ENCODE measurements at places on chromosomes 13 and 19.

DNA sequence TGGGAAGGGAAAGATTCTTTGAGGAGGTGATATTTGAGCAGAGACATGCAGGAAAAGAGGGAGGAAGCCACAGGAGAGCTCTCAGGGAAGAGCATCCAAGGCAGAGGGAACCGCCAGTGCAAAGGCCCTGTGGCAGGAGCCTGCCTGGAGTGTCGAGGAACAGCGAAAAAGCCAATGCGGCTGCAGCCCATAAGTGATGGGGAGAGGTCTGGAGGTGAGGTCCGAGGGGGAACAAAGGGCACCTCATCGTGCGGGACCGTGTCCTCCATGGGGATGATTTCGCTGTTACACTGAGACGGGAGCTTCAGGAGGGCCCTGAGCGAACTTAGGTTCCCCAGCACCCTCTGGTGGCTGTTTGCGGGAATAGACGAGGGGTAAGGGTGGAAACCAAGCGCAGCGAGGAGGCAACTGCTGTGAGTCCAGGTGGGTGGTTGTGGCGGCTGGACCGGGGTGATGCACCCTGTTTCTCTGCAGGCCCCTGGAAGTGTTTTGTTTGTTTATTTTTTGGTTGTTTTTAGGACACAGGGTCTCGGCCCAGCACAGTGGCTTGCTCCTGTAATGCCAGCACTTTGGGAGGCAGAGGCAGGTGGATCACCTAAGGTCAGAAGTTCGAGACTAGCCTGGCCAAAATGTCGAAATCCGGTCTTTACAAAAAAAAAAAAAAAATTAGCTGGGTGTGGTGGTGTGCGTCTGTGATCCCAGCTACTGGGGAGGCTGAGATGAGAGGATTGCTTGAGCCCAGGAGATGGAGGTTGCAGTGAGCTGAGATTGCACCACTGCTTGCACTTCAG, 5.9 kb upstream of the EHD2 start:
- DNase-seq = peak; percentile 51

DNA sequence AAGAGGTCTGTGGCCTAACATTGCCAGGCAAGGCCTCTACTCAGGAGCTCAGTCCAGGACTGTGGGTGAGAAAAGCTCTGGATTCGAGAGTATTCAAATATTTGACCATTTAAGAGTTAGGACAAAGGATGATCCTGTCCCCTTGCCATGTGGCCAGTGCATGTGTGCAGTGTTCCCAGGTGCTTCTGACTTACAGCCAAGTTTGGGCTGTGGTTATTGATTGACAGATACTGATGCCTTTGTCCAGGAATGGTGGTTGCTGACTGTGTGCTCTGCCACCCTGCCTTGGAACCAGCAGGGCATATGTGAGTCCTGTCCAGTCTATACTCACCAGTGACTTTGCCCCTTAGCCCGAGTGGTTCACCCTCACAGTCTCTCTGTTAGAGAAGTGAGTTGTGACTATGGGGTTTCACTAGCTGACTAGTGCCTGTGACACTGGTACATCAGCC, 51.9 kb downstream of the GARRE1 start:
- no peak for DNase-seq

DNA sequence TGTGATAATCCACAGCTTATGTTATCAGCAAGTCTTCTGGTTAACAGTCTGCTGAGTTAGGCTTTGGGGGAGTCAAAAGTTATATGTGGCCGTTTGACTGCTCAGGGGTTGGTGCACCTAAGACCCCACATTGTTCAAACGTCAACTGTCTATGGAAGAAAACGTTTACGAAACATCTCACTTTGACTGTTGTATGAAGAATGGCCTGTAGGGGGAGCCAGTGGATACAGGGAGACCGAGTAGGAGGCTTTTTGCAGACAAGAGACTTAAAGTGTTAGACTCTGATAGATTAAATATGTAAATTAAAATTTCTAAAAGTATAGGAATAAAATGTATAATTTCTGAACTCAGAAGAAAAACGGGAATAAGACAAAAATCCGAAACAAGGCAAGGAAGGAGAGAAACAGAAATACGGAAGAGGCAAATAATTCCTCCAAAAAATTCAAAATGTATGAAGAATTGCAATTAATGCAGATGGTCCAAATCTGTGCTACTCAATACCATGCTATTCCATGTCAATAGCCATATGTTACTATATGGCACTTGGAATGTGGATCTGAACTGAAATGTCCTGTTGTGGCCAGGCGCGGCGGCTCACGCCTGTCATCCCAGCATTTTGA, 37.8 kb downstream of the TNFSF14 start:
- peak; percentile 51 for DNase-seq

GRCh38 chr19:50772476-50772875, 2.2 kb downstream of the GPR32 start:
- DNase-seq = no peak

DNA sequence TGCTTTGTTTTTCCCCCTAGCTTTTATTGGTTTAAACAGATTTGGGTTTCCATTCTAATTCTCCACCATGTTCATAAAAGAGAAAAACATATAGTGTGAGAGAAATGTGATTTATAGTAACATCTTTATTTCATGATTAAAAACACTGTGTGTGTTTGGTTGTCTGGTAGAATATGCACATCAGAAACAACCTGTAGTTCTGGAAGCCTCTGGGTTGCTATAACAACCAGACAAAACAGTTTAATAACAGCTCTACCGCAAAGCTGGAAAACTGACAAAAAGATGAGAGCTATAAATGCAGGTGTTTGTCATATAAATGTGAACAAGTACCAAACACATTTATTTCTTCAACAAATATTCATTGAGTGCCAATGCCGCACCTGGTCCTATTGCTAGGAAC, 9.8 kb downstream of the KBTBD6 start:
- no peak for DNase-seq

DNA sequence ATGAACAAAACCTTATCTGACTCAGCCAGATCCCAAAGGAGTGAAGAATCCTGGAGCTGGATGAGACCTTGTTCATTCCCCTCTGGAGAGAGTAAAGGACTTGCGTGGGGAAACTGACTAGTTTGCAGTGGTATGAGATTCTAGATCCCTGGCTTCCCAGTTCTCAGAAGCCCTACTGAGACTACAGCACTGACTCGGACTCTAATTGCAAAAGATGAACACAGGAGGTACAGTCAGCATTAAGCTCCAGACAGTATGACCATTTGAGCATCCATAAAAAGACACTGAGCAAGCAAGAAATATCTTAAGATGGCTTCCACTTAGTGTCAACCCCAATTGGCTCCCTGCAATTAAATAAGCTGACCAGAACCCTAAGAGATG, 6.8 kb downstream of the ZC3H4 start:
- no peak for DNase-seq

GRCh38 chr19:49453757-49454240, 774 bp downstream of the ALDH16A1 start:
- DNase-seq = no peak

GRCh38 chr13:64936879-64937278, 2293.3 kb downstream of the PCDH9 start:
- DNase-seq = no peak

DNA sequence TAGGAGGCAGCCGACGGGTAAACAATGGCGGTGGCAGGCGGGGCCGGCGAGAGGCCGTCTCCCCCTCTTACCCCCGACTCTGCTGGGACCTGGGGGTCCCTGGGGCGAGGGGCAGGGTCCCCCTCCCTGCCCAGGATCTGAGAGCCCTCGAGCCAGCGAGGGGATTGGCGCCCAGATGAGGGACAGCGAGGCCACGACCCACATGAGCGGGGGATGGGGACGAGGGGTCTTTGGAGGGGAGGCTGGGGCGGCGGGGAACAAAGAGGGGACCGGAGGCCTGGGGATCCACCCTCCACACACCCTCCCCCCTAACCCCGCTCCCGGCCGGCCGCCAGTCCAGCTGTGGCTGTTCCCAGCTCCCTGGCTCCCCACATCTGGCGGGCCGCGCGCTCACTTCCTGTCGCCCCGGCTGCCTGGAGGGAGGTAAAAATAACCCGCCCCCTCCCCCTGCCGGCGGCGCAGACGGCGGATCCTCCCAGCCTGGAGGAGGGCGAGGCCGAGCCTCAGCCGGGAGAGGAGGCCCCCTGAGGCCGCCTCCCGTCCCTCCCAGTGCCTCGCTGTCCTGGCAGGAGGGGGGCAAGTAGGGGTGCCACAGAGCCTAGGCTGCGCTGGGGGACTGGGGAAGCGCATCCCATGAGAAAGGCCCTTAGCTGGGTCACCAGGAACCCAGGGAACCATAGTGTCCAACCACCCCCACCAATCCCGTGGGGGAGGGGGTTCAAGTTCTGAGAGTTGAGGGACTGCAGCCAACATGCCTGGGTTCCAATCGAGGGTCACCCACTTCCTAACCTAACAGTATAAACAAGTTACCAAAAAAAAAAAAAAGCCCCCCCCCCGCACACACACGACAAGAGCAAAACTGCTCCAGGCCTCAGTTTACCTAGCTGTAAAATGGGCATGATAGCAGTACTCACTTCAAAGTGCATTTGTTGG, 29.3 kb upstream of the NANOS3 start:
- DNase-seq = peak; percentile 75

DNA sequence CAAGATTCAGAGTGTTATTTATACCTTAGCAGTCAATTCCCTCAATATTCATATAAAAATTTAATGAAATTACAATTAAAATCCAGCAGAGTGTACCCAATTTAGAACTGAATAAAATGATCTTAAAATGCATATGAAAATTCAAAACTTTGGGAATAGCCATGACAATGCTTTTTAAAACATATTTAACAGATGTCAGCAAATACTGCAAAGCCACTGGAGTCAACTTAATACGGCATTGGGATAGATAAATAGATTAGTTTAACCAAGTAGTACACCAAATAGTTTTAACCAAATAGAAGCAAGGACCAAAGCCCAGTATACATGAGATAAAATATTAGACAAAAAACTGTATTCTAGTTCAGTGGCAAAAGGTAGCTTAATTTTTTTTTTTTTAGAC, 79.8 kb downstream of the TNFSF13B start:
- DNase-seq = no peak

DNA sequence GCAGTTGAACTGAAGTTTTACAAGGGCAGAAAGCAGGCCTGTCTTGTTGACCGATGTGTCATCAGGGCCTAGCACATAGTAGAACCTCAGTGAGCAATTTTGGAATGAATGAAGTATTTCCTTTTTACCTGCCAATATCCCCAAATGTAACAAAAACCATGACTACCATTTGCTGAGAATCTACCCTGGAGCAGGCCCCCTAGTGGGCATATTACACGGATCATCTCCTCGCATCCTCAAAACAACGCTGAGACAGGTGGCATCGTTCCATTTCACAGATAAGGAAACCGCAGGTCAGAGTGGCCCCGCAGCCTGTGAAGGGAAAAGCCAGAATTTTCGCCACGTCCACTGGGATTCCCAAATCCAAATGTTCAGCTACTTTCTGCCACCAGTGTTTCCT, 77.9 kb downstream of the CACNA1A start:
- DNase-seq = no peak

GRCh38 chr13:38090913-38091312, 221.3 kb upstream of the TRPC4 start:
- no peak for DNase-seq

DNA sequence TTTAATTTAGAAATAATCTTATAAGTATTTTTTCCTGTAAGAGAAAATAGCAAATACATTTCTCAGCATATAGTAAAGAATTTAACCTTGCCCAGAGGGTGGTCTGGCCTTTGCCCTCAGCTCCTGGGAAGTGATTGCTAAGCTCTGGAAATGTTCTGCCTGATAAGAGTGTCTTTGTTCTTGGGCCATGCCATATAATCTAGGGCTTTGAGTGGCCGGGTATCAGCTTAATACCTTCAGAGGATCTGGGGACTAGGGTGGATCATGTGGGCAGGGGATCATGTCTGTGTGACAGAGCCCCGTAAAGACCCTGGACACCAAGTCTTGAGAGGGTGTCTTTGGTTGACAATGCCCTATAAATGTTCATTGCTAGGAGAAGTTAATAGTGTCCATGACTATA, 1032.4 kb upstream of the MIR17HG start:
- no peak for DNase-seq

DNA sequence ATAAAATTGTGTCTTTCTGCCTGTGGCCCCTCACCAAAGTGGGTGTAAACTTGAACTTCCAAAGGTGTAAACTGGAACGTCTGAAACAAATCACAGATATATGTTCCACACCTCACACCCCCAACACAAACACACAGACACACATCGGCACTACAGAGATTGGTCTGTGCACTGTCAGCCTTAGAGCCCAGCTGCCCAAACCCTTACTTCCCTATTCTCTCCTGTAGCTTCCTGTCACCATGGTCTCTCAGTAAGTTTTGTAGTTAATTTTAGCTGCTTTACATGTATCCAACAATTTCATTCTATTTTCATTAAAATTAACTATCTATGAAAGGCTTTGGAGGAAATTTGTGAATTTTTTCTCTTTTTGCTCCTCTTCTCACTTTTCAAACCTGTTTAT, 5.4 kb downstream of the TM9SF2 start:
- no peak for DNase-seq

- no peak for DNase-seq
Measured at GRCh38 chr19:1169921-1170885, 3.9 kb downstream of the SBNO2 start.

GRCh38 chr13:64793592-64793991, 2436.5 kb downstream of the PCDH9 start:
- no peak for DNase-seq

DNA sequence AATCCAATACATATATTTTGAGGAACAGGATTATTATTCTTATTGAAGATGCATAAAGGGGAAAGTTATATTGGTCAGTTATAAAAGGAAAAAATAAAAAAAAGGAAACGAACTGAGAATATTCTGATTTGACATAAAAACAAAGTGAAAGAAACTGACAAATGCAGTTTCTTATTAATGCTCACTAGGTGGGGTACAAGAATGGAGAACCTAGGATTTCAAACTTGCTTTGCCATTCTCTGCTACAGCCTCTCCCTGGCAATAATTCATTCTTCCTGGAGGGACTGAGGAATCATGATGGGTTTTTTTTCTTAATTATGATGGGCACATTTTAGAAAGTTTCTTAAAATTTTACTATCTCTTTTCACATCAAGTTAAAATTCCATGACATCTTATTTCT, 154.9 kb downstream of the PCDH9 start:
- DNase-seq = no peak

- no peak for DNase-seq
Measured at GRCh38 chr13:85095418-85096272, 703.6 kb downstream of the SLITRK6 start.

DNA sequence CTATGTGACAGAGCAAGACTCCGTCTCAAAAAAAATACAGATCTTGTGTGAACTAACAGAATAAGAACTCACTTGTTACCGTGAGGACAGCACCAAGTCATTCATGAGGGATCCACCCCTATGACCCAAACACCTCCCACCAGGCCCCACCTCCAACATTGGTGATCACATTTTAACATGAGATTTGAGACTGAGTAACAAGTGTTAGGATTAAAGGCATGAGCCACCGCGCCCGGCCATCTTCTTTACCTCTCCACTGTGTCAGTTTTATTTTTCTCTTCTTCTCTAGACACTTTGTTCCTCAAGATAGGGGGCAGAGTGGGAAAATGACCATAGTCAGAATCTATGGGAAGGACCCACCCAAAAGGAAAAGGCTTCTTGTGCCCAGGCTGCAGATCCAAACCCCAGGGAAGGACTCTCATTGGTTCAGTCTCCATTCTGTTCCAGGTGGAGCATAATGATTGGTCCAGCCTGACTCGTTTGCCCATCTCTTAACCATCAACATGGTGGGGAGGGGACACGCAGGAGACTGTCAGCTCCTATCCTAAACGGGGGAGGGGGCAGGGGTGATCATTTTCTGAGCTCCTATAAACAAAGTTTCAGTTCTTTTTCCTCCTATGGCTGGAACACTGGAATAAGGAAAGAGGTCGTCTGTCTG, 1.3 kb upstream of the CALM3 start:
- DNase-seq = no peak
